Skeletal muscle cell (primary cell): ENCODE measurements at places on chromosomes 6 and 20.

DNA sequence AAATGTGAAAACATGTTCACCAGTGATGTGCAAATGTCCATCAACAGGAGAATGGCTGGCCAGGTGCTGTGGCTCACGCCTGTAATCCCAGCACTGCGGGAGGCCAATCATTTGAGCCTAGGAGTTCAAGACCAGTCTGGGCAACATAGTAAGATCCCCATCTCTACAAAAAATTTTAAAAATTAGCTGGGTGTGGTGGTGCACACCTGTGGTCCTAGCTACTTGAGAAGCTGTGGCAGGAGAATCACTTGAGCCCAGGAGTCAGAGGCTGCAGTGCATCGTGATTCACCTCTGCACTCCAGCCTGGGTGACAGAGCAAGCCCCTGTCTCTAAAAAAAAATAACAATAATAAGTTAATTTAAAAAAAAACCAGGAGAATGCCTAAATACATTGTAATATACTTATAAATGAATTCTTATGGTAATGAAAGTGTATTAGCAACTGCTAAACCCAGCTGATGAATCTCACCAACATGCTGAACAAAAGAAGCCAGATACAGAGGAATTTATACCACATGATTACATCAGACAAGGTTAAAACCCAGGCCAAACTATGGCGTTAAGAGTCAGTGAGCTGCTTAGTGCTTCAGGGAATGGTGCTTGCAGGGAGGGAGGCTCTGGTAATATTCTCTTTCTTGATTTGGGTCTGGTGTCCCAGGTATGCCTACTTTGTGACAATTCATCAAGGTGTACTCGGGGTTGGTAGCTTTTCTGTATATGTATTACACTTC is 36.4 kb downstream of the RPP40 start:
- DNase-seq: no peak

GRCh38 chr20:55582498-55582897 is 422.8 kb downstream of the CBLN4 start:
- no peak for DNase-seq

GRCh38 chr20:56949318-56949717 is 317.1 kb downstream of the BMP7 start:
- no peak for DNase-seq

DNA sequence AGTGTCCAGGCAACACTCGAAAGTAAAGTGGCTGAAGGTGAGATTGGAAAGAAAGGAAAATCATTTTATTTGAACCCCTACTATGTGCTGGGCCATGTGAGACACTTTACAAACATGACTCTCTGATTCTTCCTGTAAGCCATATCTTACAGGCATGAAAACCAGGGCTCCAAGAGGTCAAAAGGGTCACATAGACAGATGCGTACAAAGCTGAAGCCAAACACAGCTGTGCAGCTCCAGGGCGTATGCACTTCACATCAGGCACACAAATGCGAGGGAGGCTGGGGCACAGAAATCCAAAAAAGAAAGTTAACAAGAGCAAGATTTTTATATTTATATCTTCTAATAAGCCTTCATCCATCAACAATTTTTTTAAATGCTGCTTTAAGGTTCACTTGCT is 176.5 kb downstream of the PHACTR1 start:
- DNase-seq: no peak

DNA sequence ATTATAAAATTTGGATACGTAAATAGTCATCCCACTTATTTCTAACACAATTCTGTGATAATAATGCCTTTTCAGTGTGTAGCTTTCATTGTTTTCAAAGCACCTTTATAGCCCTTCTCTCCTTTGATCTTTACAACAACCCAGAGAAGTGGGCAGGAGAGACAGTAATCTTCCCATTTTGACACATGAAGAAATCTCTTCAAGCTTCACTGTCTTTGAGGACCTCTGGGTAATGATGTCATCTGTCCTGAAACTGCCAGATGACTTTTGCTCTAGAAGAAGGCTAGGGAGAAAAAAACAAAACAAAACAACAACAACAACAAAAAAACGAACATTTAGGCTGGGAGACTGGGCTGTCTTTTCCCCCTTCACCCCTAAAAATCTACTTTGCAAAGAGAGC is 203.0 kb downstream of the KCNQ5 start:
- no peak for DNase-seq

DNA sequence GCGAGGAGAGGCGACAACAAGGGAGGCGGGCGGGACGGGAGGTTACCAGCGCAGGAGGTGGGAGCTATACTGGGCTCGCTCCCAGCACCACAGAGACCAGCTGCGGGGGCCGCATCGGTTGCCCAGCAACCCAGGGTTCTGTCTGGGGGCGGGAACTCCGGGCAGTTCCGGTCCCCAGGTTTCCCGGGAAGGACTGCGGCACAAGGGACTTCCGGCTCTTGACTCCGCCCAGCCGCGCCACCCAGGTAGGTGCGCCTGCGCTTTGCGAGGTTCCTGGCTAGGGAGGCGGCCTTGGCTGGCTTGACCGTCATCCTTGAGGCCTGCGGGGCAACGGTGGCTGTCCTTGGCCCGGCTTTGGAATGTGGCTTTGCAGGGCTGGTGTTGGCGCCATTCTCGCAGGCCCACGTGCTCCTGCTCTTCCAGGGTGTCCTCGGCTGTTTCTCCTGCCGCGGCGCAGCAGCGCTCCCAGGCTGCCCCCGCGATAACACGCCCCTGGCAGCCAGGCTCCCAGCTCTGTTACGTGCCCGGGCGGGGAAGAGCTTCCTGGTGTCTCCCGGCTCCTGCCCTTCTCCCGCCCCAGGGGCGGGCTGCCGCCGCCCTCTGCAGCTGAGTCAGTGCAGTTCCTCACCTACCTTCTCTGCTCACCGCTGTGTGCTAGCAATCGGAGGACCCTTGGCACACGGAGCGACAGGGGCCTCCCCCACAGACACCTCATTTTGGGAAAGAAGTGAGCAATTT is at the start of gene RSPH3:
Gene RSPH3, minus strand, starts transcription at position 537 of the 738 bp plus-strand sequence. CDS start 652 bp downstream, outside the sequence.
- DNase-seq: peak; percentile 71

DNA sequence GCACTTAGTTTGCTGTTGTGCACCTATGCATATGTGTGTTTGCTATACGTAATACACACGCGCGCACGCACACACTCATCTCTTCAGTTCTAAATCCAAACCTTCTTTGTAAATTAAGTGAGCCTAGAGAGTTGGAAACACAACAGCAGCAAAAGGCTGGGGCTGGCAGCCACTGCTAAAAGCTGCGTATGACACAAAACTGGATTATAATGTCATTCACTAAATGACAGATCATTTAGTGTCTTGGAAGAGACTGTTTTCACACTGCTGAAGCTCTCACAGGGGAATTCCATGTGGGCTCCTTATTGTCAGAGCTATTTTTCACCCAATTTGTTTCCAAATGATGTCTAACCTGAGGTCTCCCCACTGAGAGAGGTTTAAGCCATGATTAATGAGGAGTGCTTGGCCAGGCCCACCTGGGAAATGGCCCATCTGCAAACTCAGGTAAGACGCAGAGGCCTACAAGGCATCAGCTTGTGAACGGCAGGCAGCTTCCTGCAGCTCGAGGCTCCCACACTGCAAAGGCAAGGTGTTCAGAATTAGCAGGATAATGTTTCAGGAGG is 94.2 kb downstream of the OLIG3 start:
- DNase-seq: no peak

DNA sequence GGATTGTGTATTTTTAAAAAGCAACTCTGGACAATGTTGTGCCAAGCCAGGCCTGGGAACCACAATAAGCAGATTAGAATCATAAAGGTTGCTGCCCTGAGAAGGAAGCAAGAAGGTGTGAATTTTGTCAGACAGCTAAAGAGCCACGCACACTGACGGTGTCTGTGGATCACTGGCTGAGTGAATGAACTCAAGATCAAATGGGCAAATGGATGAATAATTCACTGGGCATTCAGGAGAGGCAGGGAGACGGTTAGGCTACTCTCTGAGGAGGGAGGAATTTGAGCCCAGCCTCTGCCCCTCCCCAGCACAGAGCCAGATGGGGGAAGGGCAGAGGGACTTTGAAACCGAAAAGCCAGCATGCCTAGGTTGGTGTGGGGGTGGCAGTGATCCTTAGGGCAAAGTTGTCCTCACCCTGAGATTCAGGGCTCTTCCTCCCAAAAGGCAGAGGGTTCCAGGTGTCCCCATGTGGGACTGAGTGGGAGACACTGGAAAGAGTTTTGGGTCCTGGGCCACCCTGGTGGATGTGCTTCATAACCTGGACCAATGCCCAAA is 19.5 kb upstream of the SLC22A7 start:
- no peak for DNase-seq

DNA sequence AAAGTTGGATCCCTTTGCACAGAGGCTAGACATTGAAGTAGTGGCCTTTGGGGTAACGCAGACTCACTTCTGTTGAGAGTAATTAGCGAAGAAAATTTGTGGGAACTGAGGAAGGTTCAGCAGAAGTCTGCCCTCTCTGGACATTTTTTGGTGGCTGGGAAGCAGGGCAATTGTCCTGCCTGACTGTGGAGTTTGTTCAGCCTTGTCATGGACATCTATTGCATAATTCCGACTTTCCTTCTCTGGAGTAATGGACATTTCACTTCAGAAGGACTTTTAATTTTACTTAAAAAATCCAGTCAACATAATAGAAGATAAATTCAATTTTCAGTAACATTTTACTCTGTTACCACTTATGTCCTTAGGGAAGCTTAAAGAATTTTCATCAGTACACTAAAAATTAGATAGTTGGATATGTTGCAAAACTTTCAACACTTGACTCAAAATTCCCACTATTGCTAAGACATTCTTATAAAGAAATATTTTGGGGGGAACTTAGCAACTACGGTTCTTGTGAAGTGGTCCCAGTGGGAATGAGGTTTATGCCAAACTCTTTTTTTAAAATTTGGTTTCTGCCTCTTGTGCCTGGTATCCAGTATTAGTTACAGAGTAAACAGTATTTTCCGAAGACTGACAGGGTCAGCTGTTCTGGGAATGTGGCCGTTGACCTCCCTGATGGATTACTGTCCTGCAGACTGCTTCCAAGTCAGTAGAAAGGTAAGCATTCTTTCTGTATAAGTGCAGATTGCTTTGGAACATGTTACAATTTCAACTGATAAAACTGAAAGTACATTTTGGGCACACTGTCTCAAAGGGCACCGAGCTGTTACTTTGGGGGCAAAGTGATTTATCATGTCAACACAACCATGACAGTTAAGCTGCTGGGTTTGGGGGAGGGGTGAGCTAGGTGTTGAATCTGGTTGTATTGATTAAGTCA is 100.6 kb upstream of the MLIP start:
- DNase-seq: peak; percentile 63

- DNase-seq: peak; percentile 20
Observed at GRCh38 chr6:27332692-27333641, 20.9 kb upstream of the POM121L2 start.

DNA sequence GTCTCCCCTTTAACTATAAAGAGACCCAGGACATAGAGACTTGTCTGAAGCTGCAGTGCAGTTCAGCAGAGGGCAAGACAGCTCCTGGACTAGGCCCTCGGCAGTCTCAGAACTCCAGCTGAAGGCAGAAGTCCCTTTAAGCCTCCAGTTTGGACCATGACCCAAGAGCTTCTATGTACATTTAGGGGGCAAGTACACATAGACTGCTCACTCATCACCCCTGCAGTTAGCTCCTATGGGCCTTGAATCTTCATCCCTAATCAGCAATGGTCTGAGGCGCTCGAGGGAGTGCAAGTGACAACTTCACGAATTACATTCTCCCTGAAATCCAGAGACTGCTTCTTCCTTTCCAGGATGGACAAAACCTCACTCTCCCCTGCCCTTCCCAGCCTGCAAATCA is 47.4 kb downstream of the KCNK5 start:
- no peak for DNase-seq

DNA sequence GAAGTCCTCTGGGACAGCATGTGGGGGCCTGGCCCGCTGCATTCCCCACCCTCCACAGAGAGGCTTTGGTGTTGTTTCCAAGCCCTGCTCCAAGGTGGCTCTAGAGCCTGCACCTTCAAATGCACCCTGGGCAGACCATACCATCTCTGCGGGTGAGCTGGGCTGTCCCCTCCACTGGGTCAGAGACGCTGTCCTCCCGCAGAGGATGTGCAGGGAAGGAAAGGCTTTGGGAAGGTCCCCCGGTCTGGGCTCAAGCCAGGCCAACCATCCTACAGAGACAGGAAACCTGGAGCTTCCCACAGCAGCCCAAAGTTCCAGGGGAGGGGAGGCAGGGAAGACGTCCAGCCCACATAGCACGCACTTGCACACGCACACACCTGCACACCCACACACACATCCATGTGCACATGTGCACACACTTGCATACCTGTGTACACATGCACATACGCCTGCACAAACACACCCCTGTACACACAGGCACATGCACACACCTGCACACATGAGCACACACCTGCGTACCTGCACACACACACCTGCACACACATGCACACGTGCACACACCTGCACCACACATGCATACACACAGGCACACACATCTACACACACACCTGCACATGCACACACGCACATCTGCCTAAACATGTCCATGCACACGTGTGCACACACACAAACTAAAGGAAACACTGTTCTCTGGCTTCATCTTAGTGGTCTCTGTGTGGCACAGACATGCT is 155.4 kb downstream of the ERMARD start:
- DNase-seq: no peak

GRCh38 chr6:170098428-170099170 is 192.3 kb downstream of the DLL1 start:
- DNase-seq: no peak

DNA sequence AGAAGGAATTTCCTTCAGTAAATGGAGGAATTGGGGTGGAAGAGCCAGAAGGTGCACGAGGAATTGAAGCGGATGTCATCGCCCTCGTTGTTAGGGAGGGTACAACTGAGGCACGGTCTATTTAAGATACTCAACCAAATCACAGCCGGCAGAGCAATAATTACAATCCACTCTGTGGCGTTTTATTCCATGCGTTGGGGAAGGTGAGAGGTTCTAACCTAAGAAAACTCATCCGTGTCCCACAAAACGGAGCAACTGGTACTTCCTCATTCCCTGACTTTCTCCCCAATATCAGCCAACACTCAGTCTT is 802 bp upstream of the RRBP1 start:
- DNase-seq: no peak

DNA sequence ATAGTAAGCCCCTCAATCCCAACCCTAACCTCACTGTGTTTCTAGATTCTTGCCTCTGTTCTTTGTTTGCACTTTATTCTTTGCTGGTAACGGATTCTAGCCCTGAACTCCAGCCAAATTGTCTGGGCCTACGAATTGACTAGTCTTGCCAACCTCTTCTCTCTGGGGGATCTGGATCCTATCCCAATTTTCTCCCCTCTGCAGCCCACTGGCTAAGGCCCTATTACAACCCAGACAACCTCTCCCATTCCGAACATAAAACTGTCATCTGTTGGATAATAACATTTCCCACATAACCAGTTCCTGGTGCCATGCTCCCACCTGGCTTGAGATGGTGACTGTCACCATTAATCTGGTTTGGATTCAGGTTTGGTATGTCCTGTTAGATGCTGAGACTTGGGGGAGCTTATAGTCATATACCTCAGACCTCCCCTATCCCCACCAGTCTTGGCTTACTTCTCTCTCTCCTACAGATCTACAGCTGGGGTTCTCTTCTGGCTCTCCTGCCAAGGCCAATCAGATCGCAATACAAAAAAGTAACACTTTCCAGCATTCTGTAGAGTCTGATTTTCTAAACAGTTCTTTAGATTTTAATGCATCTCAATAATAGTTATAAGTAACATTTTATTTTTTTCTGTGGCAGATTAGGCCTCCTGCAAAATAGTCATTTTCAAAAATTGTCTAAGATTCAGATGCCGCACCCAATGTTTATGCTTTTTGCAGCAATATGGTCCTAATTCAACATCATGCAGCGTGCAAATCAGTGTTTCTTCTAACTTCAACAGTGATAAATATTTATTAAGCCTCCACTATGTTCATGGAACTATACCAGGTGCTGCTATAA is 29.8 kb upstream of the AHI1 start:
- no peak for DNase-seq
